Activated CD4-positive, CD25-positive, alpha-beta regulatory T cell treated with anti-CD3 and anti-CD28 coated beads, Interleukin-2, amount 50 U/mL, for 72 hours (primary cell): ENCODE measurements at places on chromosomes 12 and 14.
A peak's percentile ranks its signal among the peaks of the same experiment; 100 is the strongest.

DNA sequence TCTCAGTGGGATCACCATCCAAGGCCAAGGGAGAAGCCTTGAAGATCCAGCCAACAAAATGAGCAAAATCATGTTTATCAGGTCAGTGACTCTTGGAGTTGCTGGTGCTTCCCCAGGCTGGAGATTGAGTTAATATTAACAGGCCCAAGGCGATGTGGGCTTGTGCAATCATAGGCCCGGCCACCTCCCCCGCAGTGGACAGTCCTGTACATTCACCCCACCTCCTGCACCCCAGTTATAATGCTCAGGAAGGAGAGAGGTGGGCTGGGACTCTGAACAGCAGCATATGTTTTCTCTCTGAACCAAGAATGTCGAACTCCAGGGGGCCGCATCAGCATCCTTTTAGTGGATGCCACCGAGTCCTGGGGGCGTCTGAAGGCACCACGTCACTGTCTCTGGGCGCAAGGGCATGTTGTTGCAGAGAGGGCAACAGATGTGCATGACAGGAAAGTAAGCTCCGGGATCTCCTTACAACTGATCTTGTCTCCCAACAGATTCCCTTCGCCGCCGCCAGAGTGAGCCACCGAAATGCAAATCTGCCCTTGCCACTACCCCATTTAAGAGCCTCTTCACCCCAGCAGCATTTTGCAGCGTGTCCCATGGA is 32.2 kb upstream of the SERPINA6 start:
- no peak for DNase-seq

DNA sequence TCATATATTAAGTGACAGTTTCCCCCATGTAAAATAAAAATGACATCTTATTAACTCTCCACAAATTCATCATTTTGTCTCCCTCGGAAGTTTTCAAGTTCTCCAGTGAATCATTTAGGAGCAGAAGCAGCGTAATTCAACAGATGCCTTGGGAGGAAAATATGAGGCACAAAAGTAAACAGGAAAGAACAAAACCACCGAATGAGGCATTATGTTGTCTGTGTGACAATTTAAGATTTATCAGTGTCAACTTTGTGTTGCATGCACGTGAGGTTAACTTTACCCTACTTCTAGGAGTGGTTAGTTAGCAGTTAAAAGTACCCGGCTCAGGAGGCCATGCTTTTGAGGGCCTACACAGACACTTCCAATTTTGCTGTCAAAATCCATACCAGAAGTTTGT is 258.6 kb downstream of the IPO8 start:
- no peak for DNase-seq

DNA sequence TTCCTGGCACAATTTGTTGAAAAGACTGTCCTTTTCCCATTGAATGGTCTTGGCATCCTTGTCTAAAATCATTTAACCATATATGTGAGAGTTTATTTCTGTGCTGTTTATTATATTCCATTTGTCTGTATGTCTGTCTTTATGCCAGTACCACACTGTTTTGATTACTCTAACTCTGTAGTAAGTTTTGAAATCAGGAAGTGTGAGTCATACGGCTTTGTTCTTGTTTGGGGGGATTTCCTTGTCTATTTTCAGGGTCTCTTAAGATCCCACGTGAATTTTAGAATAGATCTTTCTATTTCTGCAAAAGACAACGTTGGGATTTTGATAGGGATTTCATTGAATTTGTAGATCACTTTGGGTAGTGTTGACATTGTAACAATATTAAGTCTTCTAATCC is 88.5 kb downstream of the MYRFL start:
- no peak for DNase-seq

- no peak for DNase-seq
Observed at GRCh38 chr14:80213602-80214001, 2.3 kb upstream of the DIO2 start.

- no peak for DNase-seq
Observed at GRCh38 chr14:78997811-78998210, 827.6 kb downstream of the NRXN3 start.

GRCh38 chr12:19752712-19753111 is 313.4 kb downstream of the AEBP2 start:
- DNase-seq: no peak

DNA sequence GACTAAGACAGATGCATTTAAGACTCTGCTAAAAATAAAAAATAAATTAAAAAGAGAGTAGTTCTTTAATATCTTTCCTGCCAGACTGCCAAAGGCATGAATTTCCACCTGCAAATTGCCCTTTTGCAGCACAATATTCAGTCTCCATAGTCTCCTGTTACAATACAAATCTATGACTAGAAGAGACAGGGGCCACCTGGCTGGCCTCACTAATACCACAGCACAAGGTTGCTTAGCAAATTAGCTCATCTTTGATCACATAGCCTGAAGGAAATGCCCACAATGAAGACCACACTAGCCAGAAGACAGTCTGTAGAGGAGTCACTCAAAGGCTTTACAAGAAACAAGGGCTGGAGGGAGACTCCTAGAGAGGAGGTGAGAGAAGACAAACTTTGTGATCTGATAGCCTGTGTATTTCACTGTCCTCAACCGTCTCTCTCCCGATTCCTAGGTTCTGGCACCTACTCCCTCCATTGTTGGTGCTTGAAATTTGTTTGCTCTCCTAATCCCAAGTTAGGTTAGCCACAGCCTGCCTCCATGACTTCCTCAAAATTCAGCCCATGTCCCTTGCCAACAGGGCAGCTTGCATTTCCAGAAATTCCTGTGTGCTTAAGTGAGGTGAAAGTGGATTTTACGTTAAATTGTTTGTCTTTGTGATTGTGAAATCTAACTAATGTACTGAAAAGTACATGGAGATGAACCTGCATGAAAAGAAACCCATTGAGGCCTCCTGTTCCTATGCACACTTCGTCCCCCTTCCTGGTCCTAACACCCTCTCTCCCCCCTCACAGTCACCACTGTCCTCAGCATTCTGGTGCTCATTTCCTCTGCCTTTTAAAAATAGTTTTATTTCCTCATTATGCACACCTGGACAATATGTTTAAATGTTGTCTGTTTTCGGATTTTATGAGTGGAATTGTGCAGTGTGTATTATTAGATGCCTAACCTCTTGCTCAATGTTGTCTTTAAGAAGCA is 88.7 kb upstream of the PLXNC1 start:
- no peak for DNase-seq

GRCh38 chr12:68279227-68280054 is 26.0 kb upstream of the IL22 start:
- DNase-seq: no peak

DNA sequence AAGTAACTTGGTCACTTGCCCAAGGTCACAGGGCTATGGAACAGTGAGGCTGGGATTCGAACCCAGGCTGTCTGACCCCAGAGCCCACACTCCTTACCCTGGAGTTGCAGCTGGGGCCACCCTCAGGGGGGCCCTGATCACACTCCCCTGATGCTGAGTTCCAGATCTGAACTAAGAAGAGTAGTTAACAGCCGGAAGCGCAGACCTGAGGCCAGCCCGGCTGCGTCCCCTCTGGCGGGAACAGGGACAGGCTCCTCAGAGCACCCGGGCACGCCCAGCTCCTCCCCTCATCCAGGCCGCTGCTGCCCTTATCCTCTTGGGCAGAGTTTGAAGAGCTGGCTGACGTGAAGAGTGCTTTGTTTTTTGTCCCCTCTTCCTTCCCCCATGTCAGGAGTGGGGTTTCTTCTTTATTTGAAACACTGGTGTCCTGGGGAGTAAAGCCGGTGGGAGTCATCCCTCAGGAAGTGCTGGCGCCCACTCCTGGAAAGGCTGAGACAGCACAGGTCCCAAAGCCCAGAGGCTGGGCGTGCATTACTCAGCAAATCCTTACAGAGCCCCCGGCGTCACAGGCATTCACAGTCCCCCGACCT is 8.7 kb downstream of the PHB2 start:
- no peak for DNase-seq

GRCh38 chr12:56713345-56713744 is 11.8 kb downstream of the NACA start:
- no peak for DNase-seq

- DNase-seq: no peak
Observed at GRCh38 chr14:26332966-26333365, 264.9 kb downstream of the NOVA1 start.

- DNase-seq: no peak
Observed at GRCh38 chr12:105567061-105567460, 236.6 kb downstream of the C12orf75 start.

DNA sequence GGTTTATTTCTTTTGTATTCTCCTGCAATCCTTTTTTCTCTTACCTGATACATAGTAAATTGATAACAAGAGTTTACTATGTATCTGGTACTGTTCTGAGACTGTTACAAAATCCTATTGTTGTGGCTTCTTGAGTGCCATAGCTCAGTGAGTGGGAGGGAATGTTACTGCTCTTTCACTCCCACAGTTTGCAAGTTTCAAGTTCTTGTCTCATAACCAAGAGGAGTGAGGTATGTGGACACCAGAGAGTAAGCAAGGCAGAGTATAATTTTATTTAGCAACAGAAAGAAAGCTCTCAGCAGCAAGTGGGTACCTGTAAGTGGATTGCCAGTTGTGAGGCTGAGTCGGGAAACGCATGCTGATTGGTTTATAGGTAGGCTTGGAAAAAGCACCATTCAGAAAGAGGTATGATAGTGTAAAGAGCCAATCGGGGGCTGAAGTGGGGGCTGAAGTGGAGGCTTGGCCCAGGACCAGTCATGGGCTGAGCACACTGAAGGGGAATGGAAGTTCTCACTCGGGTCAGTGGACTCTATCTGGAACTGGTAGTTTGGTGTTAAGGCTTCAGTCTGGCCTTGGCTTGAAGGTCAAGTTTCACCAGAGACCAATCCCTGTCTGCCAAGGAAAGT is 850.8 kb downstream of the TMTC2 start:
- no peak for DNase-seq

- DNase-seq: no peak
Observed at GRCh38 chr14:55976219-55976618, 142.0 kb upstream of the PELI2 start.

DNA sequence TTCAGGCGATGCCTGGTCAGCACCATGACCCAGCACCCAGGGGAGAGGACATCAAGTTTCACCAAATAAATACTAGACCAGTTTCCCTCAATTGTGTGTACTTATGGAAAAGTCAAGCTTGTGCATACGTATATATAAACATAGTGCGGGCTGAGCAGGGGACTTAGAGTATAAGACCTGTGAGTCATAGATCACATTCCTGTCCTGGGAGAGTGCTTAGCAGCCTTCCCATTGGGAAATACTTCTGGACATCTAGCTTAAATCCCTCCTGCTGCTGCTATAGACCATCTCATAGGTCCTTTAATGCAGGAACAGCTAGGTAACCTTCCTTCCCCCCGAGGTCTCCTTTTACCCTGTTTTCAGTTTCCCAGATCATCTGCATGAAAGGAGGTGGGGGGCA is 51.9 kb downstream of the PRMT8 start:
- no peak for DNase-seq

DNA sequence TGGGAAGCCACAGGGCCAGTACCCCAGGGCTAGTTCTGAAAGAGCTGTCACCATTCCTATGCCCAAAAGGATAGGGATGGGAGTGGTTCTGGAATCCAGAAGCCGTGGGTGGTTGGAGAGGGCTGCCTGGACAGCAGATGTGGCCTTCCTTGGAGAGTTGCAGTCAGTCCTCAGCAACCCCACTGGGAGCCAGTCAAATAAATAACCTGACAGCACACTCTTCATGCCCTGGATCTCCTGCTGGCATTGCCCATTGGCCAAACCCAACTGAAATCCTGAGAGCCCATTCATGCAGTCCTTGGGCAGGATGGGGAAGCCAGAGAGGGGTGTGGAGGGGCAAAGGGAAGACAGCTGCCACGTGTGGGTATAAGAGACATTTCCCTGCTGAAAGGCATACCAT is 128.2 kb downstream of the PTPN11 start:
- no peak for DNase-seq

- DNase-seq: no peak
Observed at GRCh38 chr14:58717813-58718212, 80.1 kb downstream of the DACT1 start.

DNA sequence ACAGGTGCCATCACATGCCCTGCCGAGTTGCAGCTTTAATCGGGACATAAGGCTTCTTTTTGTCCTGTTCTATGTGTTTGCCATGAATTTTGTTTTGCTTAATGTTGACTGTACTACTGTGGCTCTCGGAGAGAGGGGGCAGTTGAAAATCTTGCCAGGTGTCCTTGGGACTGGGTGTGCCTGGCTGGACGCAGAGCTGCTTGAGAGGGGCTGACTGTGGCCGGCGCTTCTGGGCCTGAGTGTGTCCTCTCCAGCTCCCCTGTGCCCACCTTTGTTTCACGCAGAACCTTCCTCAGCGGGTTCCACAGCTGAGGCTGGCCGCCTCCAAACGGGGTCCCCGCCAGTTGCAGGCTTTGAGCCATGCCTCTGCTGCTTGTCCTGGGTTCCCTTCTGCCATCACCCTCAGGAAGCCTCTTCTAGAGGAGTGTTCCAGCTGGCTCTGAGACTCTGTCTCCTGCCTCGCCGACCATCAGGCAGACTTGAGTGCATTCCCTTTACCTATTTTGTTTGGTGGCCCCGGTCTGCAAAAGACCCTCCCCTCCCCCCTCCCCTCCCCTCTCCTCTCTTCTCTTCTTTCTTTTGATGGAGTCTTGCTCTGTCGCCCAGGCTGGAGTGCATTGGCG is 49.7 kb downstream of the DDX51 start:
- DNase-seq: no peak

GRCh38 chr12:80924437-80924836 is 13.3 kb downstream of the LIN7A start:
- no peak for DNase-seq

- no peak for DNase-seq
Observed at GRCh38 chr14:100278702-100279101, 27.5 kb downstream of the SLC25A29 start.

GRCh38 chr12:107287436-107288413 is 194.4 kb upstream of the CRY1 start:
- DNase-seq: no peak

DNA sequence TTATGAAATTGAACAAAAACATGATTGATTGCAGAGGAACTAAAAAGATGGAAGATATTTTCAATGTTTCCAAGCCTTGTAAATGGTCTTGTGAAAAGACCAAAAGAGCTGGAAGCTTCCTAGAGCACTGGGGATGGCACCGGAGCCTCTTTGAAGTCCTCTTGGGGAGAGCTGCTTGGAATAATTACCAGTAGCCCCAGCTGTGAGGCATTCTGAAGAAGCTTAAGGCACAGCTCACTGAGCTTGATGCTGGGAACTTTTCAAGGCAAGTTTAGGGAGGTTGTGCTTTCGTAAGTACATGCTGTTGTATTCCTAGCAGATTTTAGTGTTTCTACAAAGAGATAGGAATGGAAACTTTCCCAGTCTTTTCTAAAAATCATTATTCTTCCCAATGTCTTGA is 13.9 kb downstream of the PDZRN4 start:
- no peak for DNase-seq

- DNase-seq: peak; percentile 80
Observed at GRCh38 chr12:107320033-107320928, 226.9 kb upstream of the CRY1 start.

GRCh38 chr12:26736563-26737486 is 96.2 kb downstream of the ITPR2 start:
- DNase-seq: no peak
